GM18507 (cell line): ENCODE measurements at places on chromosomes 5 and 9.

GRCh38 chr9:84758817-84759216 lies 89.3 kb downstream of the NTRK2 start:
- no peak for DNase-seq

DNA sequence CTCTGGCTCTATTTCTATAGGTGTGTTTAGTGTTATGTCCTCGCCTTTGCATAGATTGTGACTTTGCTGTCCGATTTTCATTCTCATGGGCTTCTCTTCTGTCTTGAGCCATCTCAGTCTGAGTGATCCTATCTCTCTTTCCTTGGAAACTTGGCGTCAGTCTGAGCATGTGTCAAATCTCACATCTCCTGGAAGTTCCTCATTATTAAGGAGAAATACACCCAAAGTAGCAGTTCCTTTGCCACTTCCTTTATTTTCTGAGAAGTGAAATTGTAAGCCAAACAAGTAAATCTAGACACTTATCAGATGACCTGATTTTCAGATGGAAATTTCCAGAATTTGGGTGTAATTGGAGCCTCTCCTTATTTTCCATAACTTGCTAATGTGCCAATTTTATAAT lies 126.9 kb upstream of the ANKH start:
- no peak for DNase-seq

DNA sequence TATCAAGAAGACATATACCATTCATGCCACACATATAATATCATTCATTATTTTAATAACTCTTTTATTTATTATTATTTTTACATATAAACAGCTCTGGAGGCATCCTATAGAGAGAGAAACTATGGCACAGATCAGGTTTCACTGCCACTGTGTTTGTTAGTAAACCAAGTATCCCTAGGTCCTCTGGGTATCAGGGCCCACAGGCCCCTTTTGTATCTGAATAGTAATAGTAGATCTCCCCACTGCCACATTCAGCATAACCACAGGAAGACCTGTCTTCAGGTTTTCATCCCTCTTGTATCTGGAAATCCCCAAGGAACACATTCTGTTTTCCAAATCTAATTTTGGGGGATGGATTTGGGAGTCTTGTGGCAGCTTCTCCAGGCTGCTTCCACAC lies 94.0 kb downstream of the SPATA31D1 start:
- no peak for DNase-seq

DNA sequence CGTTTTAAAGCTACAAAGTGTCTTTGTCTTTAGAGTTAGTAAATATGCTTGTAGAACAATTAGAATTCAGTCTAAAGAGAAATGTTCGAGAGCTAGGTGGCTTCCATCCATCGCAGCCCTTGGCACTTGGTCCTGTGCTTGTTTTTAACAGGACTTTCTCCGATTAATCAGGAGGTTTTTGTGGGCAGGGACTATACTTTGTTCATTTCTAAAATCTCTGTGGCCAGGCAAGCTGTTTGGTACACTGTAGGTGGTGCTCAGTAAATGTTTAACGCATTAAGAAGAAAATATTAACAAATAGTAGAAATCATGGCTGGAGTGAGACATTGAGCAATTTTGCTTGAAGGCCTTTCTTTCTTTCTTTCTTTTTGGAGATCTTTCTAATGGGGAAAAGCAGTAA lies 20.8 kb downstream of the AGXT2 start:
- DNase-seq: no peak

DNA sequence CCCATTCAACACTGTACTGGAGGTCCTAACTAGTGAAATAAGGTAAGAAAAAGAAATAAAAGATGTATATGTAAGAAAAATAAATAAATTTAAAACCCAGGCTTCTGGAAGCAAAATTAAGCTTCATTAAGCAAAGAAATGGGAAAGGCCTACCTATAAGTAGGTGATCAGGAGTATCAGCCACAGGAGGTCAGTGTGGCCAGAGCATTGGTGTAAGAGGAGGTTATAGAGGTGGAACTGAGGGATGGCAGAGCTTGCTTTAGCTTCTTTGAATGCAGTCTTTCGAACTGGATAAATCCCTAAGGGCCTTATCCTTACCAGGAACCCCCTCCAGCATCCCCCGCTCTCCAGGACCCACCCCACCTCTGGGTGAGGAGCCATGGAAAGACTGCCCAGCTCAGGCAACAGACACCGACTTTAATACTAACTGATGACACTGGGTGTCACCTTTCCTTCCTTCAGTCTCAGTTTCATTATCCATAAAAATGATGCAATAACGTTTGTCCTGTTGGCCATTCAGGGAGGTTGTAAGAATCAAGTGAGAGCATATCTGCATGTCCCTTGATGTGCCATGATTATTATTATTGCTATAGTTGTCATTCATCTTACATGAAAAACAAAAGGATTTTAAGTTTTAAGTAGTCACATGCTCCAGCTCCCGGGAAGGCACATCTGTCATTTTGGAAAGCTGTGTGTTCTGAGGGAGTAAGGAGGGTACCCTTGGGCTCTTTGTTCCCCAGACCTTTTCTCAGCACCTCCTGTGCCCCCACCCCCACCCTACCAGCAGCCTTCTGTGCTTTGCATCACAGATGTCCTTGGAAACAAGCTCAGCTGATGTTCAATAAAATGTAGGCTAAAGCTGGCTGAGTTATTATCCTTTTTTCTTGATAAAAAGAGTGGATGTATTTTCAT lies 50.8 kb upstream of the CTNNA1 start:
- DNase-seq: no peak

- DNase-seq: no peak
Measured at GRCh38 chr5:133709209-133709725, 96.9 kb upstream of the FSTL4 start.

DNA sequence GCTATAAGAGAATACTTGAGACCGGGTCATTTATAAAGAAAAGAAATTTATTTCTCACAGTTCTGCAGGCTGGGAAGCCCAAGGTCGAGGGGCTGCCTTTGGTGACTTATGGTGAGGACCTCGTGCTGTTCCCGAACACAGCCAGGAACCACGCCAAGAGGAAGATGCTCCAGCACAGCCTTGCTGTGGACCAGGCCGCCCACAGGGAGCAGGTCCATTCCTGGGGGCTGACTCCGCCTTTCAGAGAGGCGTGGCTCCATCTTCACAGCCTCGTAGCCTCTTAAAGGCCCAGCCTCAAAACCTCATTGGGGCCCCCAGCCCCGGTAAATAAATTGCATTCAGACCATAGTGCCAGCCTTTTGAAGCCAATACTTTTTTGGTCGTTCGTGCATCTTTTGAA lies 93.5 kb upstream of the CACNA1B start:
- no peak for DNase-seq

- DNase-seq: no peak
Measured at GRCh38 chr9:106502930-106503329, 360.0 kb upstream of the ZNF462 start.

GRCh38 chr5:131329286-131329560 lies 65.4 kb downstream of the CDC42SE2 start:
- no peak for DNase-seq

DNA sequence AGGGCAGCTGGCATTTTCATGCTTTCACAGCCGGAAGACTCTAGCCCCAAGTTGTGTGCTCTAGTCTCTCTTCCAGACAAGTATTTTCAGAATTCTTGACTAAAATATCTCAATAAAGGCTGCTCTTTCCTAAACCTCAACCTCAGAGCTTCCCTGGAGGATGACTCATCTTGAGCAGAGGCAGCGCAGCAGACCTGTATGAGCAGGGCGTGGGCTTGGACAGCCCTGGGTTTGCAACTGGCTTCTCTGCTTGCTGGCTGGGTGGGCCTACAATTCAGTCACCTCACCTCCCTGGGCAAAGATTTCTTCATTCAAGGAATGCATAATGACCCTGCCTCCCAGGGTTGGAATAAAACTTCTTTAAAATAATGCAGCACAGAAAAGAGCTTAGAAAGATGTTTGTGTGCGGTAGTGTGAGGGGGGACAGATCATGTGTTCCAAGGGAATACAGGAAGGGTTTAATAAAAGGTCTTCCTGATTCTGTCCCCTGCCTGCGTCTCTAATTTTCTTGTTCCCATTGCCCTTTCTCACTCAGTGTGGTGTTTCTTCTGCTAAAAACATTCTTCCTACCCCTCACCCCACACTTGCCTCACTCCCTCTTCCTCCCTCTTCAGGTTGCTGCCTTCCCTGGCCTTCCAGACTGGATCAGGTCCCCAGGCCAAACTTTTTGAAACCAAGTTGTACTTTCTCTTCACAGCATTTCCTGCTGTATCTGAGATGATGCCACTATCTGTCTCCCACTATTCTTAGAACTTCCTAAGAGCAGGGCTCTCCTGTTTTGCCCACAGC lies 39.4 kb upstream of the MAP1B start:
- DNase-seq: no peak

DNA sequence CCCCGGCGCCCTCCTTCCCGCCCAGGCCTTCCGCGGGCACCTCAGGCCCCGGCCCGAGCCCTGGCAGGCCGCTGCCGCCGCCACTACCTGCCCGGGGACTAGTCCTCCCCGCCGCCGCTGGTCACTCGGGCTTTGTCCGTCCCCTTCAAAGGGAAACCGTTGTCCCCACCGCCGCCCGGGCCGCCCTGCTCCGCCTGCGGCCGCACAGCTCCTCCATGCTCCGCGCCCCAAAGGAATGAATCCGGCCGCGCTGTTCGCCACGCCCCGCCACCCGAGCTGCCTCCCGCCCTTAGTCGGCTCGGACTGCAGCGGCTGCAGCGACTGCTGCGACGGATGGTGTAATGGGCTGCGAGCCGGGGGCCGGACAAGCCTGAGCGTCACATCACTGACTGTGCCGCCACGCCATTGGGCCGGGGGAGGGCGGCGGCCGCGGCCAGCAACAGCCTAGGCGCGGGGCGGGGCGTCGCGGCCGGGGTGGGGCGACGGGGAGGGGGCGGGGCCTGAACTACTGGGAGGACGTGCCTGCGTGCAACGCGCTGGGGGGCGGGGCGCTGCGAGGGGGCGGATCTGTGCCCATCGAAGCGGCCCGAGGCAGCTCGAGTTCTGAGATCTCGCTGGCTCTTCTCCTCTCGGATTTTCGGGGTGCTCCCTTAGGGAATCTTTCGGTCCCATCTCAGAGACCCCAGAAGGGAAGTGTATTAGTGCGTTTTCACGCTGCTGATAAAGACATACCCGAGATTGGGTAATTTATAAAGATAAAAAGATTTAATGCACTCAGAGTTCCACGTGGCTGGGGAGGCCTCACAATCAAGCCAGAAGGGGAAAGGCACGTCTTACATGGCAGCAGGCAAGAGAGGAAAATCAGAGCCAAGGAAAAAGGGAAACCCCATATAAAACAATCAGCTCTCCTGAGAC lies at the start of gene FEM1C:
Gene FEM1C (minus strand): TSS at position 340 of the 915 bp plus-strand sequence. CDS start 1,282 bp downstream, outside the sequence.
- DNase-seq: peak; percentile 88

DNA sequence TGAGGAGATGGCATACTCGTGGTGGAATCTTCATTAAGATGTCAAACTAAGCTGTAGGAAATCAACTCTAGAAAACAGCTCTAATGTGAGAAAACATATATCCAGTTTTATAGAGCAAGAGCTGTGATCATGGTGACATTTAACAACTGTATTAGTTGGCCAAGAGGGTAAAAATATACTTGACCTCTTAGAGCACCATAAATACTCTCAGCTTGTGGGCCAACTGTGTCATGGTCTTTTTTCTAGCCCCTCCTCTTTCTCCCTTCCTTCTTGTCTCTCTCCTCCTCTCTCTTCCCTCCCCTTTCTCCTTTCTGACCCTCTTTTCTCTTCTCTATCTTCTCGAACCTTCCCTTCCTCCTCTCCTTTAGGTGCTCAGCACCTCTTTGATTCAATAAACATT lies 54.7 kb downstream of the TMC1 start:
- DNase-seq: no peak

- DNase-seq: no peak
Measured at GRCh38 chr5:40484495-40484894, 195.2 kb upstream of the PTGER4 start.

- DNase-seq: no peak
Measured at GRCh38 chr5:112649882-112650281, 87.8 kb upstream of the APC start.

DNA sequence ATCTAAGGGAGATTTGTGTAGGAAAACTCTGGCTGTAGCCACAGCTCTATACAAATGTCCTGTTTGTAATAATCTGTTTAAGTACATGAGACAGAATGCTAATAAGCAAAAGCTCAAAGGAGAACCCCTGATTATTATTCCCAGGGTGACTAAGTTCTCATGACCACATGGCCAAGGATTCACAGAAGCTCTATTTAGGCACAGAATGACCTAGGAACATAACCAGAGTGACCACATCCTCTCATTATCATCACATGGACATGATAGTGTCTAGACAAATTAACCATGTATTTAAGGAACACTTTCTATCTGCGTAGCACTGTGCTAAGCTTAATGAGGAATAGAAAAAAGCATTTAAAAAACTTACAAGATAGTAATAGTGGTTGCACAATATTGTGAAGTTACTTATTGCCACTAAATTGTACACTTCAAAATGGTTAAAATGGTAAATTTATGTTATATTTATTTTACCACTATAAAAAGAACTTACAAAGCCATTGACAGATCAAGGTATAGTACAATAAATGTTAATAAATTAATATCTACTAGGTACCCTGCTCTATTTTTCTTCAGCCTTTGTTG lies 56.3 kb downstream of the STX17 start:
- no peak for DNase-seq

- no peak for DNase-seq
Measured at GRCh38 chr9:91047993-91048607, 246.5 kb downstream of the SYK start.

DNA sequence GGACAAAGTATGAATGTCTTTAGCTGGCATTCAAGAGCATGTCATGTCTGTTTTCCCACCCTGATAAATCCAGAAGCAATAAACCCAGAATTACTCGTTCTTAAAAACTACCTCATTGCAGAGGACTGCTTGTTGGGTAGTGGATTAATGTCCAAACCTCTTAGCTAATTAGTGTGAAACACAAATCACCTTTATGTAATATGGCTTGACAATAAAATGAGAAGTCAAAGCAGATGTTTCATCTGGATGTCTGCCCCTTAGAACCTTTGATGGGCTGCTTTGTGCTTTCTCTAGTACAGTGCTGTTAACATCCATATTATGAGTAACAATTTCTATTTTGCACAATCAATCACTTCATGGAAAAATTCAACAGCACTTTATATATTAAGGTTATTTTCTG lies 149.1 kb upstream of the TUT7 start:
- no peak for DNase-seq

GRCh38 chr5:158958021-158958994 lies 141.4 kb downstream of the EBF1 start:
- DNase-seq: no peak

DNA sequence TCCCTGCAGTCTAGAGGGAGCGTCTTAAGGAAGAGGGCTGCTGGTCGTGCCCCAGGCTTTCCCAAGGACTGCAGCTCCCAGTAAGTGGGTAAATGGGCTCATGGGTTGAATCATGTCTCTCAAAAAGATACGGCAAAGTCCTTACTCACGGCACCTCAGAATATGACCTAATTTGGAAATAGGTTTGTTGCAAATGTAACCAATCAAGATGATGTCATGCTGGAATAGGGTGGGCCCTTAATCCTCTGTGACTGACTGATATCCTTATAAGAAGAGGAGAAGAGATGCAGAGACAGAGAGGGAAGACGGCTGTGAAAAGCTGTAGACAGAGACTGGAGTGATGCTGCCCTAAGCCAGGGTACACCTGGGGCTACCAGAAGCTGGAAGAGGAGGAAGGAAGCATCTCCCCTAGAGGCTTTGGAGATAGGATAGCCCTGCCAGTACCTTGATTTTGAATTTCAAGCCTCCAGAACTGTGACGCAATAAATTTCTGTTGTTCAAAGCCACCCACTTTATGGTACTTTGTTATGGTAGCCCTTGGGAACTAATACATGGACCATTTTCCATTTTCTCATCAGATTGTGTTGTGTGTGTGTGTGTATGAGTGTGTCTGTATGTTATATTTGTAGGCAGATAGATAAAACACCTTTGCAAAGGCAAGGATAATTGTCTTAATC lies 15.0 kb downstream of the GALNT10 start:
- DNase-seq: no peak

GRCh38 chr5:72687288-72687687 lies 129.2 kb upstream of the TNPO1 start:
- no peak for DNase-seq

- DNase-seq: no peak
Measured at GRCh38 chr5:96781031-96781971, 26.4 kb downstream of the ERAP1 start.
